DMS53 (cell line): ENCODE measurements at places on chromosomes 7 and 10.
A peak's percentile ranks its signal among the peaks of the same experiment; 100 is the strongest.

DNA sequence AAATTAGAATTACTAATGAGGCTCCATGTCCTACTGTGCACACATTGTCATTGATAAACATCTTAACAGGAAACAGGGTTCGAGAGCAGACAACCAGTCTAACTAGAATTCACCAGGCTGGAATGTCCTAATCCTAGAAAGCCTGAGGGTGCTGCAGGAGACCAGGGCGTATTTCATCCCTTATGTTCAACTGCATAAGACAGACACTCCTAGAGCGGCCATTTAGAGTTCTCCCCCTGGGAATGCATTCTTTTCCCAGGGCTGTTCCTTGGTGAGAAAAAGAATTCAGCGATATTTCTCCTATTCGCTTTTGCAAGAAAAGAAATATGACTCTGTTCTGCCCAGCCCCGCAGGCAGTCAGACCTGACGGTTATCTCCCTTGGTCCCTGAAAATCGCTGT, 486.0 kb downstream of the REEP3 start:
- peak; percentile 20 for DNase-seq

DNA sequence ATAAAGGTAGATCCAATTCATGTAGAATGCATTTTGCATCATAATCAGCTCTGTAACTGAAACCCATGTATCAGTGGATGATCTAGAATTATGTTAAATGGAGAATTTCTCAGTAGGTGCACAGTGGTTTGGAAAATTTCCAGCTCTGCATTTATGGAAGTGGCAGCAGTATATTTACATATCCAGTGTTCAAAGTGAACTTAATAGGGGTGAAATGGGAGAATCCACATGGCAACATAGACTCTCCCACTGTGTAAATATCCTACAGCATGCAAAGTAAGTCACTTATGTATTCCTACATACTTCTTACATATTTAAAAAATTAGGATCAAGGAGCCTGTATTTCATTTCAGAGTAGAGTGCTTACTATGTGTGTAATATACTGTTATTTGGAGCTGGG, 35.3 kb downstream of the CDC14C start:
- DNase-seq, result peak; percentile 21

DNA sequence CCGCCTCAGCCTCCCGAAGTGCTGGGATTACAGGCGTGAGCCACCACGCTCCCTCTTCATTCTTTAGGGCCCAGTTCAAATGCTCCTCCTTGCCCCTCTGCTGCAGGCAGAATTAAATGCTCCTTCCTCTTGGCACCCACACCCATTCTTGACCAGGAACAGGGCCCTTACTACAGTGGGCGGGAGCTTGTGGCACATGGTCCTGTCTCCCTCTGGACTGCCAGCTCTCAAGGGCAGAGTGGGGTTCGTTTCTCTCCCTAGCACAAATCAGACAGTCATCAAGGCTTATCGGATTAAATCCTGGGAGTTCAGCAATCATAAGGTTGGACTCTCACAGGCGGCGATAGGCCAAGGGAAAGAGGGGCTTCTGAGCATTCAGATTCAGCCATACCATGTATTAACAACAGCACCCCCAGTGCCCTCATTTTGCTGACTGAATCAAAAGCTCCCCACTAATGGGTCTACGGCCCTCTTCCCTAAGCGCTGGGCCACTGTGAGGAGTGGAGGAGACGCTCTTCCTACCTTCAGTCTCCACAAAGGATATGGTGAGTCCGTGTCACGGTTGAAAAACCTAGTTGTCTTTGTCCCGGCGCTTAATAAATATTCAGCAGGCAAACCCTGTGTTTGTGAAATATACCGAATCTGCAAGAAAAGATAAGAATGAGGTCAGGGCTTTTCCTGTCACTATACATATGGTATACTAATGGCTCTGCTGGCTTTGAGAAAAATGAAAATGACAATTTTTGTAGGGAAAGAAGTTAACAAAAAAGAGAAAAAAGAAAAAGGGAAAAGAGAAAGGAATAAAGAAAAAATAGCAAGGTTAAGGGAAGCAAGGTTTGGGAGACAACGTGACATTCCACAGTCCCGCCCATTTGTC, 107.4 kb downstream of the CLEC2L start:
- no peak for DNase-seq

- DNase-seq, result peak; percentile 78
Observed at GRCh38 chr7:27154901-27155815, 1.3 kb downstream of the HOXA7 start.

DNA sequence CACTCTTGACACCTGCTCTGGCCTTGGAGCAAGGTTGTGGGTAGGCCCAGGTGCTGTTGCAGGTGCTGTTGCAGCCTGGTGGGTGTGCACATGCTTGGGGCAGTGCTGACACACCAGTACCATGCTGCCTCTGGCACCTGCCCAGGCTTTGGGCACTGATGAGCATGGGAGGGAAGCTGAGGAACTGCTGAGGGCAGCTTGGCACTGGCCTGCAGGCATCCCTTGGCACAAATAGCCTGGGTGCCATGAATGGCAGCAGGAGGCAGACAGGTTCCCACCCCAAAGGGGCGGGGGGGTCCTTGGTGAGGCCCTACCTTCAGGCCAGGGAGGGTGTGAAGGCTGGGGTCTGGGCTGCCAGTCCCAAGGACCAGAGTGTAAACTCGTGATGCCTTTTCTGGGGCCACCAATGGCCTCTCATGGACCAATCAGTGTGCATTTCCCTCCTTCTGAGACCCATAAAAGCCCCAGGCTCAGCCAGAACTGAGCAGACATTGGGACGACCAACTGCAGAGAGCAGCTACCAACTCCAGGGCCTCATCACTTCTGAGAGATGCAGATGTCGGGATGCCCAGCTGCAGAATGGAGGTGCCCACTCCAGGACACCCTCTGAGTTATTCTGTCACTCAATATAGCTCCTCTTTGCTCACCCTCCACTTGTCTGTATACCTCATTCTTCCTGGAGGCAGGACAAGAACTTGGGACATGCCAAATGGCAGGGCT, 547.4 kb downstream of the ZWINT start:
- DNase-seq, result no peak

- DNase-seq, result no peak
Observed at GRCh38 chr7:2595258-2595860, 36.4 kb upstream of the TTYH3 start.

- DNase-seq, result peak; percentile 92
Observed at GRCh38 chr7:28180364-28181147, at the start of gene JAZF1. JAZF1 (minus strand) TSS chr7:28180795.

- DNase-seq, result no peak
Observed at GRCh38 chr10:91127341-91128082, 93.0 kb upstream of the PCGF5 start.

GRCh38 chr7:7125963-7126362, 56.4 kb upstream of the C1GALT1 start:
- no peak for DNase-seq

DNA sequence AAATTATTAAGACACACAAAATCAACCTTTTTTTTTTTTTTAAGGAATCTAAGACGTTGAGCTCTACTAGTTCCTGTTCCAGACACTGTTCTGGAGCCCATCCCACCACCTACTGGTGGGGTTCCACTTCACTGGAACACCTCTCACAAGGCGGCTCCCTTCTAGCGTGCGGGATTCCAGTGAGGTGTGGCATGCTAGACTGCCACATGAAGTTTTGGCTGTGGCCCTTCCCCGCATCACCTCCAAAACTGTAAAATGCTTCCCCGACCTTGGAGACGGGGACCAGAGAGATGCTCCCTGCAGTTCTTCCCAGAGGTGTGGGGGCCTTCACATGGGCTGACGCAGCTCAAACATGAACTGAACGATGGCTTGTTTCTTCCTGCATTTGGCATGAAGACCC, 12.6 kb downstream of the FAM53B start:
- DNase-seq, result no peak

DNA sequence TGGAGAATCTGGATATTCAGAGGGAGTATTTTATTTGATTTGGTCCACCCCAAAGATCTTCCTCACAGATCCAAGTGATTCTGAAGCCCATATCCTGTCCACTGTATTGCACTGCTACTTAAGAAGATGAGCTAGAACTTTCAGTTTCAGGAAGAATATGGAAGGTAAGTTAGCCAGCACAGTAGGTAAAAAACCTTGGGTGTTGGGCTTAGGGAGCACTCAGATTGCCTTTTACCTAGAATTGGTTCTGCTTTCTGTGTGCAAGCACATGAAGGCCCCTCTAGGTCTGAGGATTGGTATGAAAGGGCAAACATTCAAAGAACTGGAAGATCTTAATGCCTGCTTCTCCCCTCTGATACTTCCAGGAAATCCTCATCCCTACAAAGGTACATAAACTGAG, 146.7 kb upstream of the COL1A2 start:
- DNase-seq, result no peak

- no peak for DNase-seq
Observed at GRCh38 chr10:14163377-14164086, 167.2 kb downstream of the FRMD4A start.

DNA sequence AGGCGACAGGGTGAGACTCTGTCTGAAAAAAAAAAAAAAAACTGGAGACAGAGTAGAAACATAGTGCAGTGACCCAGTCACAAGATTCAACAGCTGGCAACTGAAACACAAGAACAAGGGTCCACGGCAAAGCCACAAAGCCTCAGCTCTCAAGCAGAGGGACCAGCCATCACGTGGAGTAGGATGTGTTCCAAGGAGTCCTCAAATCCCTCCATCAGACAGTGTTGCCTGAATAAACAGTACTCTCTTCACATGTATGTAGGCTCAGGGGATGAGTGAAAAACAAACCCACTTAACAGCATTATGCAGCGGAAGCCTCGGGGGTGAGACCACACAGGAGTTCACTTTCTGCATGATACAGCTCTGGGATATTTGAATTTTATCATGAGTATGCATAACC, 62.0 kb downstream of the SLIT1 start:
- no peak for DNase-seq

DNA sequence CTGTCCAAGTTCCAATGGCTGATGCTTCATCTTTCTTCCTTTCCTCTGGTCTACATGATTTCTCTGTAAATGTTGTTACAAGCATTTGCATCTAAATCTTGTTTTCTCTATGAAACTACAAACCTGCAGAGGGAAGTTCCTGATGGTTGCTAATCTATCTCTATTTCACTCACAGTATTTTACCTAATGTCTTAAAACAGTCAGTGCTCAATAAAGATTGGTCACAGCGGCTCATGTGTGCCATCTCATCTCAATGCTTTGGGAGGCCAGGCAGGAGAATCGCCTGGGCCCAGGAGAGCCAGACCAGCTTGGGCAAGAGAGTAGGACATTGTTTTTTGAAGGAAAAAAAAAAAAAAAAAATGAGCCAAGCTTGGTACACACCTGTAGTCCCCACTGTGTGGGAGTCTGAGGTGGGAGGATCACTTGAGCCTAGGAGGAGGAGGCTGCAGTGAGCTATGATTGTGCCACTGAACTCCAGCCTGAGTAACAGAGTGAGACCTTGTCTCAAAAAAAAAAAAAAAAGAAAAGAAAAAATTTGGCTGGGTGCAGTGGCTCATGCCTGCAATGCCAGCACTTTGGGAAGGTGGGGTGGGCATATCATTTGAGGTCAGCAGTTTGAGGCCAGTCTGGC, 71.3 kb upstream of the ARMC3 start:
- DNase-seq, result no peak

DNA sequence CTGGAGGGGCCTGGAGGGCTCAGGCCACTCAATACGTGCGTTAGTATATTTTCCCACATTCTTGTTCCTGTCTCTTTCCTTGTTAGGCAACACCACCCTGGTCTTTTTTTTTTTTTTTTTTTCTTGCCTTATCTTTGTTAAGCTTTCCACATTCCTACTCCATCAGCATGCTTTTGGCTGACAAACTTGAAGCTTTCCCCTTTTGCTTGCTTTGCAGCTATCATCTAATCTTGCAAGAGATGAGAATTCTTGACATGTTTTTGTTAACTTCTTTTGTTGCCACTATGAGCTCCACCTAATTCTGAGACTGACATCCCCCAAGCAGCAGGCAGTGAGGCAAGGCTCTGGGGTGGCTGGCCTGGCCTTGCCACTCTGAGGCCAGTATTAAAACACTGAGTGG, 52.5 kb upstream of the NRP1 start:
- no peak for DNase-seq

GRCh38 chr7:125573126-125573525, 643.5 kb upstream of the POT1 start:
- no peak for DNase-seq

DNA sequence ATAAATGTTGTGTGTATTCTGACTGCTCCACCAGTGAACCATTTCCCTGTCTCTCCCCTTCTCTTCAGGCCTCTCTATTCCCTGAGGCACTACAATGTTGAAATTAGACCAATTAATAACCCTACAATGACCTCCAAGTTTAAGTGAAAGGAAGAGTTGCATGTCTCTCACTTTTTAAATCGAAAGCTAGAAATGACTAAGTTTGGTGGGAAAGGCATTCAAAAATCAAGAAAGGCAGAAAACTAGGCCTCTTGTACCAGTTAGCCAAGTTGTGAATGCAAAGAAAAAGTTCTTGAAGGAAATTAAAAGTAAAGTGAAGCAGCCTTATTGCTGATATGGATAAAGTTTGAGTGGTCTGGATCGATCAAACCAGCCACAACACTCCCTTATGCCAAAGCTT, 198.3 kb upstream of the YAE1 start:
- DNase-seq, result no peak

DNA sequence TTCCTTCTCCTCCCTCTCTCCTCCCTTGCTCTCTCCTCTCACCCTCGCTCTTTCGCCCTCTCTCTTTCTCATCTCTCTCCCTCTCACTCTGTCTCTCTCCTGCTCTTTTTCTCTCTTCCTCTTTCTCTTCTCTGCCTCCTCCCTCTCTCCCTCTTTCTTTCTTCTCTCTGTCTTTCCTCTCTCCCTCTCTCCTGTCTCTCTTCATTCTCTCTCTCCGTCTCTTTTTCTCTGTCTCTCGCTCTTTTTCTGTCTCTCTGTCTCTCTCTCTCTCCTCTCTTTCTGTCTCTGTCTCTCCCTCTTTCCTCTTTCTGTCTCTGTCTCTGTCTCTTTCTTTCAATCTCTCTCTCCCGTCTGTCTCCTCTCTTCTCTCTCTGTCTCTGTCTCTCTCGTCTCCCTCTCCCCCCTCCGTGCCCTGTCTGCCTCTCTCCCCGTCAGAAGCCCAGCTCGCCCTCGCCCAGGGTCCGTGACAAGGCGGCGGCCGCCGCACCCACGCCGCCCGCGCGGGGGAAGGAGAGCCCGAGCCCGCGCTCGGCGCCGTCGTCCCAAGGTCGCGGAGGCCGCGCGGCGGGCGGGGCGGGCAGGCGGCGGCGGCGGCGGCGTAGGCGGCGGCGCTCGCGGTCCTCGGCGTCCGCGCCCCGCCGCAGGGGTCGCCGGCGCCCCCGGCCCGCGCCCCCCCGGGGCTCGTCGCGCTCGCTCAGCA, 21.3 kb upstream of the HSPB1 start:
- DNase-seq, result peak; percentile 64

GRCh38 chr7:92446869-92447344, 375 bp upstream of the GATAD1 start:
- no peak for DNase-seq

- no peak for DNase-seq
Observed at GRCh38 chr7:43443381-43443780, 139.5 kb upstream of the STK17A start.
